T-helper 1 cell (primary cell): ENCODE measurements at places on chromosomes 12 and 14.

DNA sequence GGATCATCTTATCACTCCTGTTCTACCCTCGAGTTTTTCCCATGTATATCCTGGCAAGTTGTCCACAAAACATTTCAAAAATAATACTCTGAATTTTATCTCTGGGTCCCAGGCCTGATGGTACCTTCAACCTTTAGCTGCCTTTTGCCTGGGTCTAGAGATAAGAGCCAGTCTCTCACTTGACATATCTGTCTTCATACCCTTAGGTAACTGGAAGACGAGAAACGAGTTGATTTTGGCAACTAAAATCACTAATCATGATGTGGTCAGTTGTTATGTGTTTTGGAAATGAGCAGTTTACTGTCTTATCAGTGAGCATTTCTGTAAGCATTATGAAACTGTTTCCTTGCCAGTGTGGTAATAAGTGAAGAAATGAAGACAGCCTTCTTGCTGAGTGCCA lies 6.3 kb downstream of the RNF10 start:
- peak; percentile 33 for DNase-seq

DNA sequence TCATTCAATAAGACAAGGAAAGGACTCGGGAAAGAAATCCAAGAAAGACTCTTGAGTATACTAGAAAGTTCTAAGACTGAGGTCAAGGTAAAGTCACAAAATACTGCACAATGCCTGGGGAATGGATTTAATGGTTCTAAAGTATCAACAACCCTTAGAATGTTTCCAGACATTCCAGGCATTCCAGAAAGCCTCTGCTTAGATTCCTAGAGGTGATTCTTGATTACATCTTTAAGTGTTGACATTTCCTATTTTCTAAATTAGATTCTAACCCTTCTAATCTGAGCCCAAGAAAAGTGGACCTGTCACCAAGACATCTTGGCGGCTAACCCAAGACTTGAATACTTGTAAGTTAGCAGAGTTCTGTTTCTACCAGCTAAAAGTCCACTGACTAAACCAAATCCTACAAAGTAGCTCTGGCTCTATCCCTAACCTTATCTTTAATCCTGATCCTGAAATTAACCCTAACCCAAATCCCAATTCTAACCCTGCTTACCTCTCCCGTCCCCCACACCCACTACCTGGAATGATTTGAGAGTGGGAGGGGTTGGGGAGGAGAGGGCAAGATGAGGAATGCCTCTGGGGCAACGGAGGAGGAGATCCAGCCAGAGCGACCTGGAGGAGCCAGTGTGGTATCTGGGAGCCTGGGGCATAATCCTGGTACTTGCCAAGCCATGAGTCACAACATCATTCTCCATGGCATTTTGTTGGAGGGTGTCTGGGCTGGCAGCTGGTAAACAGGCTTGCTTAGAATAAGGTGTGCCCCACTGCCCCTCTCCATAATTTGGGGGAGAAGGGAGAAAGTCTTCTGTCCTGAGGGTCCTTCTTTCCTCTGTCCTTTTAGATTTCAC lies 93.4 kb upstream of the HOXC13 start:
- DNase-seq, result no peak

DNA sequence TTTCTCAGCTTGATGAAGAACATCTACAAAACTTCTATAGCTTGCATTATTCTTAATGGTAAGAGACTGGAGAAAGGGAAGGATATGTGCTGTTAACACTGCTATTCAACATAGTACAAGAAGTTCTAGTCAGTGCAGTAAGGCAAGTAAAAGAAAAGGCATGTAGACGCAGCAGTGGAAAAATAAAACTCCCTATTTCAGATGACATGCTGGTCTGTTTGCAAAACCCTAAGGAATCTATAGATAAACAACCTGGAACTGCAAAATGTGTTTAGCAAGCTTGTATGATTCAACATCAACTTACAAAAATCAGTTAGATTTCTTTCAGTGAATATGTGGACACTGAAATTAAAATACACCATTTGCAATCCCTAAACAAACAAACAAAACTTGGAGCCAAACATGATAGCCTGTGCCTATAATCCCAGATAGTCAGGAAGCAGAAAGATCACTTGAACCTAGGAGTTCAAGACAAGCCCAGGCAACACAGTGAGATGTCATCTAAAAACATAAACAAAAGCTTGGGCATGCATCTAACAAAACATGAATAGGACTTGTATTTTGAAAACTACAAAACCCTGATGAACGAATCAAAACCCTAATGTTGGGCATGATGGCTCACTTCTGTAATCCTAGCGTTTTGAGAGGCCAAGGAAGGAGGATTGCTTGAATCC lies 293.6 kb upstream of the RGS6 start:
- DNase-seq, result no peak

DNA sequence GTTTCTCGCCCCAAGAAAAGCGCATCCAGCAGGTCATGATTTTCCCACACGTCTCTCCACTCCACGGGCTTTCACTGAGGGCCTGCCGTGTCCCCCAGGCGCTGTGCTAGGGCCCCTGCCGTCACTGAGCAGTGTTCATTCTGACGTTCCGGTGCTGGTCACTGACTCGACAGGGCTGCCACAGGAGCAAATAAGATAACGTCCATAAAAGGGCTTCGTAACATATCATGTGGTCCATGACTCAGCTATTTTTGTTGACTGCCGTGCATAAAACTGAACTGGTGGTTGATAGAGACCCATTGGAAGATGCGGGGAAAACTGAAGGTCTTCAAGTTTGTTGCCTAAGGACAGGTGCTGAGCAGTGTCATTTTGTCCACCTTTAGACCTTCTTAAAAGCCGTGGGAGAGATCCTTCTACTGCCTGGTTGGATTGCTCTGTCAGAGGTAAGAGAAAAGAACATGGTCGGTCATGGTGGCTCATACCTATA lies 46.3 kb downstream of the ADGRD1 start:
- DNase-seq, result no peak

- no peak for DNase-seq
These were observed 107.6 kb downstream of the PTCSC3 start for GRCh38 chr14:36068777-36069534.

DNA sequence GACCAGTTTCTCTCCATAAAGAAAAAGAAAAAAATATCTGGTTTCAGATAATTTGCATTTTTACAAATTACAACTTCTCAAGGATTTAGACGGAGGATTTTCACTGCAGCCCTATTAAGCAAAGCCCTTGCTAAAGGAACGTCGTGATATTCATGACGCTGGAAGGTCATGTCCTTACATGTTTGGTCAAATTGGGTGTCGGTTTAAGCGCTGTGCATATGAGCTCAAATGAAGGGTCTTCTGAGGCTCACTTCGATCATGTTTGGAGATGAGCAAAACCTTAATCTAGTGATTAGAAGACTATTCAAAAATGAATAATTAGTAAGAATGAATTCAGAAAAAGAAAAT lies 67.3 kb upstream of the USP15 start:
- no peak for DNase-seq

DNA sequence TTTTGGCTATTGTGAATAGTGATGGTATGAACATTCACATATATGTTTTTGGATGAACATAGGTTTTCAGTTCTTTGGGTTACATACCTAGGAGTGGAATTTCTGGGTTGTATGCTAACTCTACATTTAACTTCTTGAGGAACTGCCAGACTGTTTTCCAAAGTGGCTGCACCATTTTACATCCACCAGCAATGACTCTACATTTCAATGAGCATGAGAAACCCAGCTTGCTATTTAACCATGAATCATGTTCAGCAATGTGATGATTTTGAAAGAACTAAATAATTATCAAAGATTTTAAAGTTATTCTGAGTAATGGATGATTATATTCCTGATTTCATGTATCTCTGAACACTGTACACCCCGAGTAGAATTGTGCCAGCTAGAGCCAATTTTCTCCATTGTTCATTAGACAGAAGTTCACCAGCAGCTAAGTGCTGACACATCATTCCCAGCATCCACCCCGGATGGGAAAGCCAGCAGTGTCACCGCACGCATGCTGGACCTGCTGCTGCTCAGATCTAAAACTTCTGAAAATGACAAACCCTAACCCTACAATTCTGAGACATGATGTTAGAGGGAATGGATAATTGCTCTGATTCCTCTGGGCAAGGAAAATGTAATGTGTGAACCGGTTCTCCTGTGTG lies 13.3 kb upstream of the ANAPC5 start:
- DNase-seq, result no peak

GRCh38 chr12:51744957-51745356 lies 103.6 kb downstream of the FIGNL2 start:
- no peak for DNase-seq

DNA sequence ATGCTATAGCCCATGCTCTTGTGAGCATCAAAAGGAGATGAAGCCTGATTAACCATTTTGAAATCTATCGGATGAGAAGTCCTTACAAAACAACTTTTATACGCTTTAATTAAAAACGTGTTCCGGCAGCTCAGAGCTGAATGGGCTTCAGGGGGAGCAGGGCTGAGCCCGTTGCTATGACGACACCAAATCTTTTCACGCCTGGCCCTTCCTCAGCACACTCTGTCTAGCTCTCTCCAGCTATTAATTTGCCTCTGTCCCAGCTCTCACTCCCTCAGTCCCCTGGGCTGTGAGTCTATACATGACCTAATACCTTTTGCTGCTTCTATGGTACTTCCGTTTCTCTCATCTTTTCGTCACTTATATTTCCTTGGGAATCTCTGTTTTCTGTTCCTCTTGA lies 15.8 kb downstream of the FOXA1 start:
- DNase-seq, result no peak

GRCh38 chr14:99422228-99423010 lies 58.2 kb downstream of the SETD3 start:
- DNase-seq, result no peak

GRCh38 chr12:104682790-104683279 lies 226.1 kb downstream of the CHST11 start:
- peak; percentile 93 for DNase-seq

DNA sequence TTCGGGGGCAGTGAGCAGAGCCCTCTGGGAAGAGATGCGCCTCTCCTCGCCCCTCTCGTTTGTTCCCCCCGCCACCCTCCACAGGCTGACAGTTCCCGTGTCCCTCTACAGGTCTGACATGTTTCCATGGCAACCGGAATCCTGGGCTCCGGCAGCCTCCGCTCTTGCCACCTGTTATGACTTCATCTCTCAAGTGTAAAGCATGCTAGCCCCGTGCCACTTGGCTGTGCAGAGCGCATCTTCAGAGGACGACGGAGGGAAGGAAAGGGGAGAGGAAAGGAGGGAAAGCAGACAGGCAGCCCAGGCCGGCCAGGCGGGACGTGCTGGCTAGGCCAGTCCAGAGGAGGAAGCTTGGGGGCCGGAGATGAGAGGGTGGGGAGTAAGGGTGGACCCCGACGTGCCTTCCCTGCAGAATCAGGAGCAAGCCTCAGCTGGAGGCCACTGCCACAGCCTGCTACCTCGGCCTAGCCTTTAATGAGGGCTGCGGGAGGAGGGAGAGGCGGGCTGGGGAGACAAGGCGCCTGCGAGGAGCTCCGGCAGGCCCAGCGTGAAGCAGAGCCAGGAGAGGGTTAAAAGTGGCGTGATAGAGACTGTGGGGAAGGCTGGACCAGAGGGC lies 214.3 kb downstream of the DPF3 start:
- no peak for DNase-seq

- peak; percentile 31 for DNase-seq
These were observed 4.5 kb upstream of the HDAC7 start for GRCh38 chr12:47824198-47824597.

DNA sequence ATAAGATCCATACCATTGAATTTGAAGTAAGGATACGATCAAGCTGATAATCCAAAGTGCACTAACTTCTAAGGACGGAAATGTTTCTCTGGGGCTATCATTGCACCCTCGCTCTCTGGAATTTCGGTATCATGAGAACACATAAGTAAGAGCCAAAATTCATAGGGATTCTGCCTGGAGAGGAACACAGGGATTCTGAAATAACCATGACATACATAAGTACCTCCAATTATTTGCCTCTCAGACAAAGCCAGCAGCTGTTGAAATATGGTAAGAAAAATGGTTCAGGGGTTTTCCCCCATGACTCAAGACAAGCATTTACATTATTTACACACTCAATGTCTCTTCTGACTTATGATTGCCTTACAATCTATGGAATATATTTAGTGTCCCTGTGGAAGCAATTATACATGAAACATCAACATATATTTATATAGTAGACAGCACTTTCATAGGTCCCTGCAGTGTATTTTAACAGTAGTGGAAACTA lies 1123.6 kb upstream of the SEL1L start:
- no peak for DNase-seq

- DNase-seq, result no peak
These were observed at the start of gene ART4 for GRCh38 chr12:14843425-14843887. Gene ART4, minus strand, starts transcription at chr12:14843526. Its CDS starts 413 bp downstream, at chr12:14843113.

DNA sequence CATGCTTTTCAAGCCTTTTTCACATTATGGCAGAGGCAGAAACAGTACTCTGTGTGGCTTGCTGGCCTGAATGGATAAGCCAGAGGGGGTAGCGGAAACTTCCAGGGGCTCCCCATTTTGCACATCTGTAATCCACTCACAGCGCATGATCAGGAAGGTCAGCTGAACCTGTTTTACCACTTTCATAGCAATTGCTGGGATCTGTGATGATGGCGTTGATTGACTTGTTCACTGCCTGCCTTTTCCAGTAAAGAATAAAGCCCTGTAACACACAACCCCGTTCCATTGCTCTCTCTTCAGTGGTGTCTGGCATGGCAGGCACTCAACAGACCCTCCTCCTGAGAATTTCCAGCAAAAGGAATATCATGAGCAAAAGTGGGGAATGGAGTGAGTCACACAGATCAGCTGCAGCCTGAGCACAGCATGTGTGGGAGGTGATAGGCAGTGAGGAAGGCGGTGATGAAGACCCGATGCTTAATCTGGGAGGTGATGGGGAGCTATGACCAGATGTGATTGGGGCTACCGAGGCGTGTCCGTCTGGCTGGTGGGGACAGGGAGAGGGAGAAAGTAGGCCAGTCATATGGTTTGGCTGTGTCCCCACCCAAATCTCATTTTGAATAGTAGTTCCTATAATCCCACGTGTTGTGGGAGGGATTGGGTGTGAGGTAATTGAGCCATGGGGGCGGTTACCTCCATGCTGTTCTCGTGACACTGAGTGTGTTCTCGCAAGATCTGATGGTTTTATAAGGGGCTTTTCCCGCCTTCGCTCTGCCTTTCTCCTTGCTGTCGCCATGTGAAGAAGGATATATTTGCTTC lies 44.7 kb upstream of the CHST11 start:
- no peak for DNase-seq

GRCh38 chr14:94132285-94132887 lies 3.0 kb upstream of the IFI27L2 start:
- peak; percentile 58 for DNase-seq

GRCh38 chr12:48002773-48003218 lies 1.5 kb downstream of the COL2A1 start:
- no peak for DNase-seq

DNA sequence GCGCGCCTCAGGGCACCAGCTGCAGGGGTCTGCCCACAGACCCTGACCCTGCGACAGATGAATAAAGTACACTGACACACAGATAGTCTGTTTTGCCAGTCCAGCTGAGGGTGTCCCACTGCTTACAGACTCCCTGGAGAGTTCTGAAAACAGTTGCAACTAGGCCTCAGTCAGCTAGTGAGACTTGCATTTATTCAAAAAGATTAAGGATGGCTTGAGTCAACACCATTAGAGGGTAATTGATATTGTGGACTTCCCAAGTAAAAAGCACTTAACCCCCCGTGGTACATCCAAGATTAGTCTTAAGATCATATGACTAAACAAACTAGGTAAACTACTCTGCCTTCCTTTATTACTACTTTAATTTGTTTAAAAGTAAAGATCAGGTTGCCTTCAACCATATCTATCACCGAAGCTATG lies 11.1 kb upstream of the PSEN1 start:
- DNase-seq, result no peak
